RPMI7951 (cell line): ENCODE measurements at places on chromosomes 16 and 17.

- DNase-seq, result no peak
These were observed 5.2 kb downstream of the MBTPS1 start for GRCh38 chr16:84111525-84111924.

- DNase-seq, result peak; percentile 92
These were observed 27.5 kb downstream of the PIMREG start for GRCh38 chr17:6471531-6472465.

DNA sequence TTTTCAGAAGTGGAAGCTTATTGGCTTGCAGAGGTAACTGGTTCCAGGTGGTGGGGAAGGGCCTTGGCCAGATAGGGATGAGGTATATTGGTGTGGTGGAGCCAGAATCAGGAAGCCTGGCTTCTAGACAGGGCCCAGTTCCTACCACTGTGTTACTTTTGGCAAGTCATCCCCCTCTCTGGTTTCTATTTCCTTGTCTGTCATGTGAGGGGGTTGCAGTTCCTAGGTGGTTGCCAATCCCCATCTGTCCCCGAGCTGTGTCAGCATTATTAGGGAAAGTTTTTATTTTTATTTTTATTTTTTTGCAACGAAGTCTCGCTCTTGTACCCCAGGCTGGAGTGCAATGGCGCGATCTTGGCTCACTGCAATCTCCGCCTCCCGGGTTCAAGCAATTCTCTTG is 3.0 kb downstream of the SMCR8 start:
- no peak for DNase-seq

DNA sequence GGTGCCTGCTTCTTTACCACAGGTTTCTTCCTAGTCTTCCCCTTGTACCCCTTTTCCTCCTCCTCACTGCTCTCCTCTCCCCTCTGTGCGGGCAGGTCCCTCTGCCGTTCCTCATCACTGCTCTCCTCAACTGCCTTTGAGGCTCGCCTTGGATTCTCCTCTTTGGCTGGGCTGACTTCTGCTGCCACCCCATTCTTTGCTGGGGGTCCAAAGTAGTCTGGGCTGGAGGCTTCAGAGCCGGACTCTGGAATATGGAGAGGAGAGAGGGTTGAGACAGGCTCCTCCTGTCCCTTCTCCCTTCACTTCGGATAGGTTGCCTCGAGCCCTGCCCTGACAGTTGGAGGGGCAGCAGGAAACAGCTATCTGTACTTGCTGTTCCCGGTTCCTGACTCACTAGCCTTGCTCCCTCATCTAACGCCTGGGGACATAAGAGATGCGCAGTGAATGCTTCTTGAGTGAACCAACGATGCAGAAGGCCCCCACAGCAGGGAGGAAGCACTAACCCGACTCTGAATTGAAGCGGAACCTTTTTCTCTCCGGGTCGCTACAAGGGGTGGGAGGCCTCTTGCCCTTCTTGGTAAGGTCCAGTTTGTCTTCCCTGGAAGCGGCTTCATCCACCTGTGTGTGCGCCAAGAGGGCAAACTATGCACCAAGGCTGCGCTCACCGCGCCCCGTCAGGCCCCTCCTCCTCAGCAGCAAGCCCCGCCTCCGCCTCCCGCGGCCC is 655 bp downstream of the HIRIP3 start:
- peak; percentile 93 for DNase-seq

GRCh38 chr17:6191405-6192324 is 121.5 kb downstream of the WSCD1 start:
- DNase-seq, result no peak

DNA sequence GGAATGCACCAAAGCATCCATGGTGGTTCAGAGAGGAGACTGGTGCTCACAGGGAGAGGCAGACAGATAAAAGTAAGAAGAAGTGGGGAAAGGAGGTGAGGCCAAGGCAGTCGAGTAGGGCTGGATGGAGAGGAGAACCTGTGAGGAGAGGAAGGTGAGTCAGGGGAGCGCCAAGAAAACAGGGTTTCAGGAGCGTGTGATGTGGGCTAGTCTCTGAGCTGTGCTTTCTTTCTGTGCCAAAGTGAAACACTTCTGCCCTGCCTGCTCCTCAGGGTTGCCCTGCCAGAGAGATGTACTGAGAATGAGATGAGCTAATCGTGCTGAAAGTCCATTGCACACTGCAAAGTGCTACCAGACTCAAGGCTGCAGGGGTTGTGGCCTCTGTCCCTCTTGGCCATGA is 310.7 kb upstream of the CCL2 start:
- no peak for DNase-seq

DNA sequence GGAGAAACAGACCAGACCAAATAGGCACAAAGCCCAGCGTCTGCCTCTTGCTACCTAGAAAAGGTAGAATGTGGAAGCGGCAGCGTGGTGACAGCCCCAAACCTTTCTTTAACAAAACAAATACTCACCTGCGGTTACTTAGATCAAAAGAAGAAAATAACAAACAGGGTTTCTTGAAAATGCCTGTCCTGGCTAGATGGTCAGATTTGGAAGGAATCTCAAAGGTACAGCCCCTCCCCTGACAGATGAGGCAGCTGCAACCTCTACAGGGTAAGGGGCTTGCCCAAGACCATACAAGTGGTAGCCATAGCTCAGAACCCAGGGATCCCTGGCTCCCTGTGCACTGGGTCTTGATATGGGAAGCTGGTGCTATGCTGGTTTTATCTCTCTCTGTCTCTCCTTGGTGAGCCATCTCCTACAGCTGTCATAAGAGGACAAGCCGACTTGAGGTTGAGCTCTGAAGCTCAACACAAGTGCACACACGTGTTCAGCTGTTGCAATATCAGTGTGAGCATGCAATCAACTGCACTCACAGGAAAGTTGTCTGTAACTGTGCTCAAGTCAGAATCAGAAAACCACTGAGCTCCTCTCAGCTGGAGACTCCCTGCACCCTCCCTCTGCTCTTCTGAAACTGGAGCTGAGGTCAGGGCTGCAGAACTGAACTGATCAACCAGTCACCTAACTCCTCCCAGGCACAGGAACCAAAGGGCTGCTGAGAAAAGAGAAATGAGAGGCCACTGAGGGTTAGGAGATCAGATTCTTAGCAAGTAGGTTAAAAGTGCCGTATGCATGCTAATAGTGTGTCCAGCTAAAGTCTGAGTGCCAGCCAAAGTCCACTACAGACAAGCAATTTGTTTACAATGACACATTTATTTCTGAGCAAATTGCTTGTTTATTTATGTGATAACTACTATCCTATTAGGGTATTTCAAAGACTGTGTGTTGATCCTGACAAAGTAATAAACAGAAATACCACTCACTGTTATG is 6.1 kb upstream of the RNF157 start:
- DNase-seq, result no peak

DNA sequence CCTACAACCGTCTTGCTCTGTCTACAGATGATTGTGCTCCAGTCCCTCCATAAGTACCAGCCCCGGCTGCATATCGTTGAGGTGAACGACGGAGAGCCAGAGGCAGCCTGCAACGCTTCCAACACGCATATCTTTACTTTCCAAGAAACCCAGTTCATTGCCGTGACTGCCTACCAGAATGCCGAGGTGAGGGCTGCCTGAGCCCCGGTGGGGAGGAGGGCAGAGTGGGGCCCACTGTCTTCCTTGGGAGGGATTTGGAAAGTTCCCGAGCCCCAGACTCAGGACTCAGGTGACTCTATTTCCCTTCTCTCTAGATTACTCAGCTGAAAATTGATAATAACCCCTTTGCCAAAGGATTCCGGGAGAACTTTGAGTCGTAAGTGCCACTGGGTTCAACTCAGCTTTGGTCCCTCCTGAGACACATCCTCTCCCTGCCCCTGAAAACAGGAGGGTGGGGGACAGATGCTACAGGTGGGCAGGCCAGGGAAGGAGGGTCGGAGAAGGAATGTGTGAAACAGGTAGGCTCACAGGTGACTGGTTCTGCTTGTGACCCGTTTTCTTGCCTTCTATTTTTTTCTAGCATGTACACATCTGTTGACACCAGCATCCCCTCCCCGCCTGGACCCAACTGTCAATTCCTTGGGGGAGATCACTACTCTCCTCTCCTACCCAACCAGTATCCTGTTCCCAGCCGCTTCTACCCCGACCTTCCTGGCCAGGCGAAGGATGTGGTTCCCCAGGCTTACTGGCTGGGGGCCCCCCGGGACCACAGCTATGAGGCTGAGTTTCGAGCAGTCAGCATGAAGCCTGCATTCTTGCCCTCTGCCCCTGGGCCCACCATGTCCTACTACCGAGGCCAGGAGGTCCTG is 11.4 kb downstream of the TBX21 start:
- DNase-seq, result no peak

DNA sequence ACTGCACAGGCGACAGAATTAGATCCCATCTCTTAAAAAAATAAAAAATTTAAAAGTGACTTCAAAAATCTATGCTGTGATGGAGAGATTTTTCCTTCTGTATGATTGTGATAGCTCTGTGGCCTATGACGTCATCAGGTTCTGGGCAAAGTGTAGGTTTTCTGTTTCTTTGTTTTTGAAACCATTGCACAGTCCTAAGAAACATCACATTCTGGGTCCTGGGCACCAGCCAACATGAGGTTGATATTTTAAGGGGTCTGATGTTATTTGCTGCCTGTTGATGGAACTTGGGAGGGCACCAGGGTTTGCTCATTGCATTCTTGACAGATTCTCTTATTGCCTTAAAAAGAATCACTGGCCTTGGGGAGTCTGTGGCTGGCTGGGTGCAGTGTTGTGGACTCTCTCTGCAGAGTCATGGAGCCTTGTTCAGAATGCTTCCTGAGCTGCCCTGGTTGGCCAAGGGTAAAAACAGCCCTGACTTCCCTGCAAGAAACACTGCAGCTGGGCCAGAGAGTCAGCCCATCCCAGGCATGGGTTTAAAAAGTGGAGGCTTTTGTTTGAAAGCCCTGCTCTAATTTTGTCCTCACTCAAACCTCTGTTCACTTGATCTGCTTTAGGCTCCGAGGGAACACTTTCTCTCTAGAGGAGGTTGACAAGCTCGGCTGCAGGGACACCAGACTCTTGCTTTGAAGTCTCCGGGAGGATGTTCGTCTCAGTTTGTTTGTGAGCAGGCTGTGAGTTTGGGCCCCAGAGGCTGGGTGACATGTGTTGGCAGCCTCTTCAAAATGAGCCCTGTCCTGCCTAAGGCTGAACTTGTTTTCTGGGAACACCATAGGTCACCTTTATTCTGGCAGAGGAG is 10.5 kb upstream of the CYLD start:
- no peak for DNase-seq

GRCh38 chr16:64657316-64658011 is 464.4 kb downstream of the CDH11 start:
- DNase-seq, result no peak

DNA sequence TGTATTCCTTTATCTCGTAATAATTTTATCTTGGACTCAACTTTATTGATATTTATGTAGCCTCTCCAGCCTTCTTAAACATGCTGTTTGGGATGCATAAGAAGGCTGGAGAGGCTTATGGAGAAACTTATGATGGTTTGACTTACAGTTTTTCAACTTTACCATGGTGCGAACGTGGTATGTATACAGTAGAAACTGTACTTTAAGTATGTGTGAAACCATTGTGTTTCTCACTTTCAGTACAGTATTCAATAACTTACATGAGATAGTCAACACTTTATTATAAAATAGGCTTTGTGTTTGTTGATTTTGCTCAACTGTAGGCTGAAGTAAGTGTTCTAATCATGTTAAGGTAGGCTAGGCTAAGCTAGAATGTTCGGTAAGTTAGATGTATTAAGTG is 206.8 kb downstream of the SEC14L1 start:
- no peak for DNase-seq

DNA sequence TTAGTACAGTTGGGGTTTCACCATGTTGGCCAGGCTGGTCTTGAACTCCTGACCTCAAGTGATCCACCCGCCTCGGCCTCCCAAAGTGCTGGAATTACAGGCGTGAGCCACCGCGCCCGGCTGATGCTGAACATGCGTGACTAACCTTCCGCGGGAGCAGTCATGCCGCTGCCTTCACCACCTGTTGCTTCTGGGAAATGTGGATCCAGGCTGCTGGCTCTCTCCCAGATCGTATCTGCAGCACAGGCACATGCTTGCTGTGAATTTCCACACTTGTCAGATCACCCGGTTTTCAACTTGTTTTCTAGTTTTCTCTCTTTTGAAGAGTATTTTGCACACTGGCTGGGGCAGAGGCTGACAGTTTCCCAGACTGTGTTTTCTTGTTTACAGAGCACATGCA is 97.9 kb downstream of the ADCY9 start:
- no peak for DNase-seq

GRCh38 chr16:89159066-89159849 is 12.3 kb upstream of the CDH15 start:
- no peak for DNase-seq

- peak; percentile 43 for DNase-seq
These were observed 12.0 kb downstream of the PRR11 start for GRCh38 chr17:59167571-59168001.

GRCh38 chr16:10988164-10988803 is 43.9 kb downstream of the CLEC16A start:
- no peak for DNase-seq
